BJ (cell line): ENCODE measurements at places on chromosomes 6 and 20. TPM values are rescaled to one million over a fixed set of nuclear protein-coding genes. Genes with fewer than 3 reads are reported as not detected.

DNA sequence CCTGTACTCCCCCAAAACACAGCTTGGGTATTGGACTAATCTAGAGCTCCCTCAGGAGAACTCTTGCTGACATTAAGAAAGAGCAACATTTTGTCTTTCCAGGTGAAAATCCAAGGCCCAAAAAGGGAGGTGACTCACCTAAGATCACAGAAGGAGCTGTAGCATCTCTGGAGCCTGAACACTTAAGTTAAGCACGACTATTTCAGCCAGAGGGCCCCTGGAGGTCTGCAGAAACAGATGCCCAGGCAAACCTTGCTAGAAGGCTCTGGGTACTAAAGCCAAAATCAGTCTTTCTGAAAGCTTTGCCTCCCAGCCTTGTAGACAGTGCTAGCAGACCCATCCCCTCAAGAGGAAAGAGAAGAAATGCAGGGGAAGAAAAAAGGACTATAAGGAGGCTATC is 8.8 kb downstream of the EDN1 start:
- DNase-seq, result no peak

DNA sequence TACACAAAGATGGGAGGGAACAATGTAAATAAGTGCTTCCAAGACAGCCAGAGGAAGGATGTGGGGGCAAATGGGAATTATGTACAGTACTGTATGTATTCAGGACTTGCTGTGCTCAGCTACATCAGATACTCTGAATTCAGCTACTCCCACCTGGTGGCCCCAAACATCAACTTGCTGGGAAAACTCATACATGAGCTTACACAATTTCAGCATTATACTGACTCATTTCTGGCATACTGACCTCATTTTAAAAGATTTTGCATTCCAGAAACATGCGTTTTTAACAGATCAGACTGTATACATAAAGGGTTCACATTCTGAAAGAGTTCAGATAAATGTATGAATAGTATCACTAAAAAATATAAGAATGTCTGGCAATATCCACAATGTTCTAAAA is 59.7 kb downstream of the GPX5 start:
- no peak for DNase-seq

- DNase-seq, result no peak
Observed at GRCh38 chr6:116500969-116501433, 10.4 kb upstream of the CALHM5 start.

GRCh38 chr6:68876792-68877493 is 241.9 kb downstream of the ADGRB3 start:
- DNase-seq, result no peak

DNA sequence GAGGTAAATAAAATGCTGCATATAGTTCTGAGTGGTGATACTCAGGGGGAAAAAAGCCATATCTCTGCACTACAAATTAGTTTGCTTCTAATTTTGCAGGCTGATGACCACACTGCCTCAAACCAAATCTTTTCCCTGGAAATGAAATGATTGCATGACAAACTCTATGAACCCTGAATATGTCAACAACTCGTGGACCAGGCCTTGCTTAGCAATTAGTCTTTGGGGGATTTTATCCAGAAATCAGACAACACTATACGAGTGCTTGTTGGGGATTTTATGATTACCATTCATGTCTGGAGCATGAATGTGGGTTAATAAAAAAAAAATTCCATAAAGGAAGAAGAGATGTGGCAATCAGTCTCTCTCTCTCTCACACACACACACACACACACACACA is 42.0 kb downstream of the SOBP start:
- DNase-seq, result no peak

- no peak for DNase-seq
Observed at GRCh38 chr20:19706463-19706862, 51.6 kb upstream of the RIN2 start.

DNA sequence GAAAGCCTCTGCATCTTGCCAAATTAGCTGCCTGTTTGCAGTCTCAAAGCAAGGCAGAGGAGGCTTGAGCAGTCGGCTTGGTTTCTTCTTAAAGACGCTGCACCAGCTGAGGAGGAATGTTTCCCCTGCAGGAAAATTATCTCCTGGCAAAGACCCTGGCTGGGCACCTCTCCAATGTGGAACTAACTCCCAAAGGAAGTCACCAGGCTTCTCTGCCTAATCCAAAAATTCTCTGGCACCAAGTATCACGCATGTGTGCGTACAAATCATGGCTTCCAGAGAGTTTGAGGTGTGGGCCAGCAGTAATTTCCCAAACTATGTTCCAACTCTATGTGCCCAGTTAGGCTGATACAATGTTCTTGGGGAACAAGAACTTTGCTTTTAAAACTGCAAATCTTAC is 176.2 kb downstream of the KIF16B start:
- no peak for DNase-seq

Gene ADISSP
- polyA plus RNA-seq, result 21.3 and 34.3 TPM in 2 replicates

Gene BNIP5
- polyA plus RNA-seq, result not detected in 2 replicates

Gene COL10A1
- 0.11 and 0.15 TPM in 2 replicates for polyA plus RNA-seq

Gene SLC22A1
- polyA plus RNA-seq, result 0.11 and 0.38 TPM in 2 replicates

Gene IL17A
- not detected in 2 replicates for polyA plus RNA-seq

Gene ADGB
- not detected in 2 replicates for polyA plus RNA-seq

Gene NANP
- polyA plus RNA-seq, result 3.9 and 6.7 TPM in 2 replicates

Gene PHF1
- 37.8 and 54.6 TPM in 2 replicates for polyA plus RNA-seq
